ENCODE measurements at places on chromosomes 1 and 21.

GRCh38 chr1:171654942-171655745 lies 2.7 kb upstream of the MYOC start:
- DNase-seq = no peak

DNA sequence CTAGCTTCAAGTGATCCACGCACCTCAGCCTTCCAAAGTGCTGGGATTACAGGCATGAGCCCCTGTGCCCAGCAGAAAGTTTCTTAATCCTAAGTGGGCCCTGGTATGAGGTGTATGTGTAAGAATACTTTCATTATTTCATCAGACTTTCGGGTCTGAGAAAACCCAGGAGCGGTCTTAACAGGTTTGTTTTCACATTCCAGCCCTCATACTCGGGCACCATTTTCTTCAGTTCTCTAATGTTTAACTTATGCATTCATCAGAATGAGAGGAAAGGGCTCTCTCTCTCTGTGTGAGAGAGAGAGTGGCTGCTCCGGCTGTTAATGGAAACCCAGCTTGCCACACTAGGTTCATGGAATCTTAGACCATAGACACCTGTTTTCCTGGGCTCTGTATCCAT lies 4.2 kb upstream of the PADI1 start:
- DNase-seq = no peak

- no peak for DNase-seq
Observed at GRCh38 chr1:225973158-225973557, 26.0 kb downstream of the SDE2 start.

GRCh38 chr1:118785246-118785645 lies 202.9 kb downstream of the TBX15 start:
- DNase-seq = peak; percentile 29

- no peak for DNase-seq
Observed at GRCh38 chr1:98702976-98703375, 41.5 kb downstream of the SNX7 start.

DNA sequence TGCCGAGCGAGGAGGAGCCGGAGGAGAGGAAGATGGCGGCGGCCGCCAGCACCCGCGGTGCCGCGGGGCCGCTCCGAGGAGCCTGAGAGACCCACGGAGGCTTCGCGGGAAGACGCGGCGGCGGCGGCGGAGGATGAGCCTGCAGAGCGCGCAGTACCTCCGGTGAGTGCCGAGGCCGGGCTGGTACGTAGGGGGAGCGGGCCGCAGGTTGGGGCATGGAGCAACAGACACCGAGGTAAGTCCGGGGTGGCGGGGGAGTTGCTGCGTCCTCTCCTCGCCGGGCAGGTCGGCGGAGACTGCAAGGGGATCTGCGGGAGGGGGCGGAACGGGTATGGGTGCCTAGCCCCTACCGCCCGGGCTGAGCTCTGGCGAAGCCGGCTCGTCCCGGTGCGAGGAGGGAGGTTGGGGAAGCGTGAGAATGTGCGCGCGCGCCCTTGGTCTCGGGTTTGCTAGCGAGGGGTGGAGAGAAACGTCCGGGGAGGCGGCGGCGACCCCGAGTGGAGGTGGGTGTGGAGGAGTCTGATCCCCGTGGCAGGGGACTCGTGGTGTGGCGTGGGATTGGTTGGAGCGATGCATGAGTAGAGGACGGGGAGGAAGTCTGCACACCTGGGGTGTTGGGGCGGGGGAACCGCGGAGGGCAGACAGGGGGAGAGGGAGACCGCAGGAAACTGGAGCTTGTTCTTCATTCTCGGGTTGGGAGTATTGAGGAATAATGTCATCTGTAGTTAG lies at the start of gene SMG7:
Gene SMG7, plus strand, starts transcription at position 12 of the 729 bp plus-strand sequence. Its CDS starts 122 bp downstream, at position 134.
- peak; percentile 56 for DNase-seq

- DNase-seq = no peak
Observed at GRCh38 chr1:13513063-13513894, 524 bp downstream of the LRRC38 start.

DNA sequence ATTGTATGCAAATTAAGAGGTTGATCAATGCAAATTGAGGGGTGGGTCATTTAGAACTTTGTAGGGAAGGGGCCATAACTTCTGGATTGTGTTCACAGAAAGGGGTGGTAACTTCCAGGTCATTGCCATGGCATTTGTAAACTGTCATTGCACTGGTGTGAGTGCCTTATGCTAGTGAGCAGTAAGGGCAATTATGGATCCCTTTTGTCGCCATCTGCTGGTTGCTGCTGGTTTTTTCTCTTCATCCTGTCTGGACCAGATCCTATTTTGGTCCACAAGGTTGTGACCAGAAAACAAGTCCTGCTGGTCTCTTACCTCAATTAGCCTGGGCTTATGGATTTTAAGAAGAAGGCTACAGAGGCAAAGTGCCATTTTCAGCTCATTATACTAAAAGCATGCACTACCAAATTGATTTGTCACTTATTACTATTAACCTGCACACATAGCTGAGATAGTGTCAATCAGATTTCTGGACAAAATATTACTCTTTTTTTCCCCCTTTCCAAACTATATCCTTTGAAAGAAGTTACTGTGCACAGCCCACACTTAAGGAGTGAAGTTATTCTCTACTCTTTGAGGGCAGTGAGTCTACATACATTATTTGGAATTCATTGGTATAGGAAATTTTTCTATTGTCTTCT lies 196.2 kb downstream of the ZC3H11B start:
- peak; percentile 87 for DNase-seq

DNA sequence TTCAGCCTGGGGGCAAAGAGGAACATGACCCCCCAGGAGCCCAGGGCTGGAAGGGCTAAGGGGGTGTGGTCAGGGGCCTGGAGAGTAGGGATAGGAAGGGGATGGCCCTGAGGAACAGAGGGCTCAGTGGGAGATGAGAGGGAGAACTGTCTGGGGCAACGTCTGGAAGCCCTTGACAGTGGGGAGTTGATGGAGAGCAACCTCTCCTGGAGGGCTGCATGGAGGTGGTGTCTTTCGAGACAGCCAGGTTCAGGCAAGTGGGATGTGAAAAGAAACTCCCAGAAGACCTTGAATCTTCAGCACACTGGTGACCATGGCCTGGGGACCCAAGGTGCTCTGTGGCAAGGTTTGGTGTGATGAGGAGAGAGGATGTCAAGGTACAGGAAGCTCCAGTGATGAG lies 54.2 kb upstream of the RUNX3 start:
- DNase-seq = no peak

- DNase-seq = peak; percentile 80
Observed at GRCh38 chr1:178055779-178056471, 38.0 kb upstream of the RASAL2 start.

GRCh38 chr1:56866656-56867055 lies 12.1 kb downstream of the C8A start:
- no peak for DNase-seq

Data from T47D (cell line).